ENCODE measurements at places on chromosomes 4 and X.

DNA sequence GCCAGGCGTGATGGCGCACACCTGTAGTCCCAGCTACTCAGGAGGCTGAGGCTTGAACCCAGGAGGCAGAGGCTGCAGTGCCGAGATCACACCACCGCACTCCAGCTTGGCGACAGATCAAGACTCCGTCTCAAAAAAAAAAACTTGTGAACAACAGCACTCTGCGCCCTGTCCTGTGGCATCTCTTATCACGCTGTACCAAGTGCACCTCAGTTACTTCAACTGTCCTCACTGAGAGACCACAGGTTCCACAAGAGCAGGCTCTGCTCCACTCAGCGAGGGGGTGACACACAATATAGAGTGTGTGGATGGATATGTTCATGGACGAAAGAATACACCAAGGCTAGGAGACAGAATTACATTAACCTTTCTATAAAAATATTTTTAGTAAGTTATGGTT lies 49.3 kb downstream of the ADGRA3 start:
- no peak for DNase-seq

- DNase-seq = no peak
Measured at GRCh38 chr4:188779581-188779980, 640.3 kb downstream of the TRIML1 start.

DNA sequence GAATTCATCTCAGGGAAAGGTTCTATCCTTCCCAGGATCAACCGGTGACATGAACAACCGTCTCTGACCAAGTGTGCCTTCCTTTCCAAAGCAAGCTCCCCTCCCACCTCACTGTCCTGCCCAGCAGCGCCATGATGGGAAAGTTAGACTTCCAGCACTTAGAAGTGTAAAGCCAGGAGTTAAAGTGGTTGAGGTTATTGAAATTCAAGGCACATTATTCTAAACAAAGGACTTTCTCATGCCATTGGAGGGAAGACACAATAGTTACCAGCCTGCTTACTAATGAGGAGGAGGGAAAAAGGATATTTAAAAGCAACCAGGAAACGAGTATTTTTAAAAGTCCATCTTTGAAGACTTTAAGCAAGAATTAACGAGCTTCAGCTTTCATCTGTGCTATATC lies 96.8 kb downstream of the NSUN7 start:
- DNase-seq = no peak

DNA sequence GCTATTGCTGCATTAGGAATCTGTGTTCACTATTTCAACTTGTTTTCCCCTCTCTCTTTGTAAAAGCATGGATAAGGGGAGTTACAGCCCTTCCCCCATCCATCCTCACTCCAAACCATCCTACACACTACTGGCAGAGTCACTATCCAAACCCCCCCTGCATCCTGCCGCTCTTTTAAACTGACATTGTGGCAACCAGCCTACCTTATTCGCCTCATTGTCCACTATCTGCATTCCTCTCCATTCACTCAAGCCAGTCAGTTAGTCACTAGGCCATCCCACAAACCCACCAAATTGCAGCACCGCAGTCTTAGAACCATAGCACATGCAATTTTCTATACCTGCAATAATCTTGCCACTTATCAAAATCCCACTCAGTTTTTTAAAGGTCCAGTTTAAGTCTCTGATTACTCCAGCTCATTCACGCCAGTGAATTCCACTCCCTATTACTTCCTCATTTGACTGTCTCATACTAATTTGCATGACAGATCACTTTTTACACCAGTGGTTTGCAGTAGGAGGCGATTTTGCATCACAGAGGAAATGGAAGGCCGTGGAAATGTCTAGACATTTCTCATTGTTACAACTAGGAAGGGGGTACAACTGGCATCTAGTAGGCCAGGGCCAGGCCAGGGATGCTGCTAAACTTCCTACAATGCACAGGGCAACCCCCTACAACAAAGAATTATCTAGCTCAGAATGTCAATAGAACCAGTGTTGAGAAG lies 181.8 kb downstream of the HS6ST2 start:
- DNase-seq = no peak

- DNase-seq = no peak
Measured at GRCh38 chr4:3291969-3292570, 751 bp upstream of the RGS12 start.

DNA sequence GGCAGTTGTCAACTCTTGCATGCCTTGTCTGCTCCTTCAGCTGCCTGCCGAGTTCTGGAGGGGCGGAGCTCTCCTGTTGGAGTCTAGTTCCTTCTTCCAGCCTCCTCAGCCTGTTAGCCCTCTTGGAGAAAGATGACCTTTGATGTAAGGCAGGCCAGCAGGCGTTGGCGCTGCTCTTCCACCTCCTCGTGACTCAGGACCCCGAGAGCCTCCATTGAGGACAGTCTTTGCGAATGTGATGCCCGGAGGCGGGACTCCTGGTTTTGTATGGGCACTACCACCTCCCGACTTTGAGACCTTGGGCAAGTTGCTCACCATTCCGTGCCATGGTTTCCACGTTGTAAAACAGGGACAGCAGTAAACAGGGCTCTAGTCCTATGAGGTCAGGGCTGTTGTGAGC lies 108.3 kb downstream of the TENM3 start:
- DNase-seq = no peak

DNA sequence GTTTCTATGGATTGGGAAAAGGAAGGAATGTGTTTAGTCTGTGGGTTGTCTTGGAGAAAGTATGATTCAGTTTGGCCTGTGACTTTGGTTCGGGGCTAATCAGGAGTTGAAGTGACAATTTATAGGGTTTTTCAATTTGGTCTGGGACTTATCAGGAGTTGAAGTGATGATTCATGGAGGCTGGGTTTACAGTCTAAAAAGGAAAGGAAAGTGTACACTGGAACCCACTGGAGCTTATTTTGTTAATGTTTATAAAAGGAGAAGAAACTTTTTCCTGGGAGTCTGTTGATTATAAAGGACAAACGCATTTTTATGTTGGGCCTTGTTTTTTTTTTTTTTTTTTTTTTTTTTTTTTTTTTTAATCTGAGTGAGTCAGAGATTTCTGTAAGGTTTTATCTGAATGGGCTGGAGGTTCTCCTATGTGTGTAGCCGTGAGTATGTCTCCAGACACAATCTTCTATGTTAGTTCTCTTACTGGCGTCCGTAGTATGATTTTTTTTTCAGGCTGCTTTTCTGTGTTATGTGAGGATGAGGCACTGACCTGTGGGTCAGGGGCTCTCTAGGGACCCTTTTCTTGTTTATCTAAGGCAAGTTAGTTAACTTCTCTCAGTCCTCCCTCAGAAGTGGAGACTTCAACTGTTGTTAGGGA lies 33.0 kb upstream of the RAB9B start:
- DNase-seq = no peak

- DNase-seq = no peak
Measured at GRCh38 chrX:45295259-45295986, 94.7 kb upstream of the DIPK2B start.

All from amygdala (tissue), 56 donors.